Left ventricle myocardium superior (tissue), 1 donor: ENCODE measurements at places on chromosomes 6 and 20.
A peak's percentile ranks its signal among the peaks of the same experiment; 100 is the strongest.

DNA sequence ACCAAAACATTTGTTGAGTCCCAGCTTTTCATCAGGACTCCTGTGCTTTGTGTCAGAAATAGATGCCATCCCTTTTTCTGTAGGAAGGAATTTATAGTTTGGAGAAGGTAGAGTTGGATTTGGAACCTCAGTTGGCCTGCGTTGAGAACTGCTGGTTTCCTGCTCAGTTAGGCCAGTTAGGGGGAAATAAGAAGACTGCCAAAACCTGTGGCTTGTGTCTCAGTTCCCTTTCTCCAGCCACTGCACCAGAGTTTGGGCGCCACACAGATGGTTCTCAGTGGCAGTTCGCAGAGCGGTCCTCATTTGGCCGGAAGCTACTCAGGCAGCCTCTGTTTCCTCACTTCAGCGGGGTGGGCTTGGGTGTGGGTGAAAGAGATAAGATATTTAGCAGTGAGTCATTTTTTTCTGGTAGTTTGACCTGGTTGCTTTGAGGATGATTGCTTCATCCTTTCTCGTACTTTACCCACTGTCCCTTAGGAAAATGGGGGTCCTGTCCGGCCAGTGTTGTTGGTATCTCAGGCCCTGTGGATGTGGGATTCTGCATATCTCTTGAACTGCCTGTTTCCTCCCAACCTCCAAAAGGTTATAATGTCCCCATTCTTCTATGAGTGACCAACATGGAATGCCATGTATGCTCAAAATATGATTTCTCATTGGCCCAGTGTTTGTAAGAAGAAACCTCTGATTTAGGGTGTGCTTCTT, 53.7 kb downstream of the JARID2 start:
- peak; percentile 48 for DNase-seq

DNA sequence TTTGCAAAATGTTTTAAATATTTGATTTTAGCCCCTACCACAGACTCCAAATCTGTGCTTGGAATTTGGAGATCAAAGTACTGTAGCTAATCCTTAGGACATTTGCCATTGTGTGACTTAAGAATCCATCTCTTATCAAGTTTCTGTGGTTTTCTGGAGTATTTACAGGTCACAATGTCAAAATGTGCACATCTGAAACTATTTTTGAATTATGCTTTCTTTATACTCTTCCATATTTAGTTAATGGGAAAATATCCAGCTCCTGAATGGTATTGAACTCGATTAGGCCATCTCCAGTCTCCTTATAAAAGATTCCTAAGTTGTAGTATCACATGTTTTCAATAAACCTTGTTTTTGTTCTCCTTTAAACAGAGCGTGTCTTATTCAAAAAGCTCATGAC, 162.5 kb downstream of the KHDC1L start:
- DNase-seq, result no peak

DNA sequence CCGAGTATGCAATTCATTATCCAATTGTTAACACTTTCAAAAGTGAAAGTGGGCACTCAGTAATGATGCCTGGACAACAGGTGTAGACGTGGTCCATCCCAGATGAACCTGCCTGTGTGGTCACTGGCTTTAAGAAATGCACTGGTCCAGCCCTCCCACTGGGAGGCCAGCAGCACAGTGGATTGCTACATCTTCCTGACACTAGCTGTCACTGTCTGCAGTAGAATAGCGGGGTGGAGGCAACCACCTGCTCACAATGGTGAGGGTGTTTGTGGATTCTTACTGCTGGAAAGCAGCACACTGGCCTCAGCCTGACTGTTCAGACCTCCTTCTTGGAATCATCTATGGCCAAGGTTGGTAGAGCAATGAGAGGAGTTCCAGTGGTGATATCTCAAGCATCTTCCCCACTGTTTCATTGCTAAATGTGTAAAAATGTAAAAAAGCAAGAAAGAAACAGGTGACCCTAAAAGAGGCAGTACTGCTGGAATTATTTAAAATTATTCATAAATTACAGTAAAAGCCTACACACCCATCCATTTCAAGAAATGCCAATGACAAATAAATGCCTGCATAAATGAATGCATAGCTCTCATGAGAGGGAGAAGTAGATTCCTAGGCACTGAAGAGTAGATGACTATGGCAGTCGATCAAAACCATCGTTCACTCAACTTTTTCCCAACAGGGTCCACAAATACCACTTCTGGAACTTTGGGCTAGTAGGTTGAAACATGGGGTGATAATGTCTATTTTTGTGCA, 228.0 kb upstream of the PLN start:
- no peak for DNase-seq

- no peak for DNase-seq
These were observed 13.4 kb downstream of the CST3 start for GRCh38 chr20:23624324-23624691.

DNA sequence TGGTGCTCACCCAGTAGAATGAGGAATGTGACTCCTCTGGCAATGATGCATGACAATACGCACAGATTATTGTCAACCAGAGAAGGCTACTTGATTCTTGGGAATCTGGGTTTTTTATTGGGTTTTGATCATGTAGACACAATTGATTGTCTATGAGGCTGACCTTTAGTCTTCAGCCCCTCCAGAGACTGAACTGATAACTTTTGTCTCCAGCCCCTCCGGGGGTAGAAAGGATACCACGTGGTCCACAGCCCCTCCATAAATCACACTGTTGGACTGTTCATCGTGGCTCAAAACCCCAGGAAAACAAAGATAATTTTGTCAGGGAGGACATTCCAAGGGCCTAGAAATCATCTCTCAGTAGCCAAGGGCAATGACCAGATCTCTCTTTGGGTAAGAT, 57.5 kb upstream of the ADGRF5 start:
- no peak for DNase-seq

DNA sequence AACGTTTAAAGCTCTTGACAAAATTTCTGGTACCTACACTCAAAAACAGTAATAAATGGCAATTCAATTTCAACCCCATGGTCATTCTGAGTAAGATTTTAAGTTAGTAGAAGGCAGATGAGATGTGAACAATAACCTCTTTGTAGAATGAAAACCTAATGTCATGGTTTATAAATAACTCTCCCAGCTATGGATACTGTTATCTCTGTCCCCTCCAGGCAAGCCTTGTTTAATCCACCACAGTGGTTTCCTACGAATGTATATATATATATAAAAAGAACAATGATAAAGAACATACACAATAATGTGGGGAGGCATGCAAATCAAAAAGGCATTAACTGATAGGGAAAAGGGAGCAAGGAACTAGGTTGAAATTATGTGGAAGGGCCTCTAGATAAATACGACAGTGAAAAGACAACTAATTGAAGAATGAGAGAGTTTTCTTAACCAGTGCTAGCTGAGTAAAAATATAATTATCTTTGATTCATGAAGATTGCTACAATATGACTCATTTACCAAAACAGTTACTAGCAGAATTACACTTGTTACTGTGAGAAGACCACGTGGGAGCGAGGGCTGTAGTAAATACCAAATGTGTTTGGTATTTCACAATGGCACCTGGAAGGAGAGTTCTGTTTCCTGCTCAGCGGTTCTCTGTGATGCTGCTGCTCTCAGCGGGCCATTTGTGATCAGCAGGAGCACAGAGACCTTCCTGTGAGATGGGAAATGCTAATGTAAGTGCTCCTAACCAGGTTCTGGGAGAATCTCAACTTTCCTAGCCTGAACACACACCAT, 173.7 kb downstream of the MBOAT1 start:
- no peak for DNase-seq

DNA sequence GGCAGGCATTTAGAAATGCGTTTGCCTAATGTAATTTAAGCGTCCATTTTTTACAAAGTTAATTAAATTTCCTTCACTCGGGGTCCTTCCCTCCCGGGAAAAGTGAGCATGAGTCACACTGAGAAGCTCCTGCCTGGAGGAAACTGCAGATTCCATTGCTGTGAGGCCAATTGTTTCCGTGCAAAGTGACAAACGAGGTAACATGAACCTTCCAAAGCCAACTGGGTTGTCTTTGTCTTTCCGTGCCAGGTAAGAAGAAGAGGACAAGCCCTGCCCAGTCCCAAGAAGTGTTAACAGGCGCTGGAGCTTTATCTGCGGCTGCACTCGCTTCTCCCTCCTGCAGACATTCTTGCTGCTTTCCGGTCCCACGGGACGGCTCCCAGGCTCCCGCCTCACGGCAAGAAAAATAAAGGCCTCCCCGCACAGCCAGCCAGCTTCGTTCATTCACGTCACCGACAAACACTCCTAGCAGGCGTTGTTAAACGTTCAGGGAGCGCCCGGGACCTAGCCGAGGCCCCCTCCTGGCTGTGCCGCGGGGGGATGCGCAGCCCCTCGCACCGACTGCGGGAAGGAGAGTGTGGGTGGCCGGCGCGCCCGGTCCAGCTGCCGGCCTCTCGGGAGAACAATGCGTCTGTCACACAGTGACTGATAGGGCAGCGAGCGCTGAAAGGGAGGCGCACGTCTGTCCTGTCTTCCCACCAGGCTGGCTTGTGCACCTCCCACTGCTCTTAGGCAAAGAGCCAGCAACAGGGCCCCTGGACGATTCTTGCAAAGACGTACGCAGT, 61.5 kb upstream of the HDDC2 start:
- peak; percentile 79 for DNase-seq

DNA sequence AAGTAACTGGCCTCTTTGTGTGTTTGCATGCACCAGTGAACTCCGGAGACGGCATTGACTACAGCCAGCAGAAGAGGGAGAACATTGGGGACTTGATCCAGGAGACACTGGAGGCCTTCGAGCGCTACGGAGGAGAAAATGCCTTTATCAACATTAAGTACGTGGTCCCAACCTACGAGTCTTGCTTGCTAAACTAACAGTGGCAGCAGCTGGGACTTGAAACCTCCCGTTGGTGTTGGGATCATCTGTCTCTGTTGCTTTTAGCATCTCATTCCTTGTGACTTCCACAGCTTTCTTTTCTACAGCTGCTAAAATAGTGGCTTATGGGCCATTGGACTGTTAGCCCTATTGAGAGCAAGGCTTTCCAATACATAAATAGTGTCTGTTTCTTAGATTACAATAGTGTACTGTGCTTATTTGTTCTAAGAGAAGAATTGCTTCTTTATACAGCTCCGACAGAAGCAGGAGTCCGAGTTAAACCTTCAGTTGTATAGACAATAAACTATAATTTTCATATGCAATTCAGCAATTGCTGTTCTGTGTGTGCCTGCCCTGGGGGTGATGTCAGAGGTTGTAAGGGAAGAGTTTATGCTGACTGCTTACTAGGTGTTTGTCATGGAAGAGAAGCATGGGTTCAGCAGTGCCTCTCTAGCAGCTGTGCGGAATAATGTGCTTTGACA, 99.6 kb upstream of the QKI start:
- no peak for DNase-seq

GRCh38 chr20:347640-348484, 951 bp downstream of the NRSN2 start:
- peak; percentile 94 for DNase-seq

DNA sequence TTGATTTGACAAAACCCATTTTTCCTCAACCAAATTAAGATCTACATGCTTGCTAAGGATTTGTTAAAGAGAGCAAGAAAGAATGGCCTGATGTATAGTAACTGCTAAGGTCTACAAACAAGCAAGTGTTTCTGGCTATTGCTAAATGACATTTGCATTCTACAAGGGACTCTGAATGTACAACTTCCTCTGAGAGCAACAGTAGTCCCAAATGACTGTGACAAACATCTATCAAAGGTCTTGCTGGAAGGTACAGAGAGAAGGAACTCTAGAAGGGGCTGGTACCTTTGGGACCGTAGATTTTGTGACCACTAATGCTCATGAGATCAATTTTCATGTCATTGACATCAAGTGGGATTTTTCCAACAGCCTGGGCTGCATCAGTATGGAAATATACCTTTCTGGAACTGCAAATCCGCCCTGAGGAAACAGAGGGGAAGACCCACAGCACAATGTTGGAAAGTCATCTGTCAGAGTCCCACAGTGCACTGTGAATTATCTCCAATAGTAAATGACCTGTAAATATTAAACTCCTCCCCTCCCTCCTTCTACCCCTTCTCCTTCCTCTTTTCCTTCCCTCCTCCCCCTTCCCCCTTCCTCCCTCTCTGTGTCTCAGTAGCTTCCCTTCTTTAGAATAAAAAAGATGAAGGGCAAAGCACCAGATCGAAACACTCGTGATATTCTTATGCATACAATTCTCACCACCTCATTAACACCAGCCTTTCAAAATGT, 15.9 kb upstream of the CPNE1 start:
- no peak for DNase-seq

- DNase-seq, result no peak
These were observed 1.2 kb upstream of the PI3 start for GRCh38 chr20:45173522-45173921.

DNA sequence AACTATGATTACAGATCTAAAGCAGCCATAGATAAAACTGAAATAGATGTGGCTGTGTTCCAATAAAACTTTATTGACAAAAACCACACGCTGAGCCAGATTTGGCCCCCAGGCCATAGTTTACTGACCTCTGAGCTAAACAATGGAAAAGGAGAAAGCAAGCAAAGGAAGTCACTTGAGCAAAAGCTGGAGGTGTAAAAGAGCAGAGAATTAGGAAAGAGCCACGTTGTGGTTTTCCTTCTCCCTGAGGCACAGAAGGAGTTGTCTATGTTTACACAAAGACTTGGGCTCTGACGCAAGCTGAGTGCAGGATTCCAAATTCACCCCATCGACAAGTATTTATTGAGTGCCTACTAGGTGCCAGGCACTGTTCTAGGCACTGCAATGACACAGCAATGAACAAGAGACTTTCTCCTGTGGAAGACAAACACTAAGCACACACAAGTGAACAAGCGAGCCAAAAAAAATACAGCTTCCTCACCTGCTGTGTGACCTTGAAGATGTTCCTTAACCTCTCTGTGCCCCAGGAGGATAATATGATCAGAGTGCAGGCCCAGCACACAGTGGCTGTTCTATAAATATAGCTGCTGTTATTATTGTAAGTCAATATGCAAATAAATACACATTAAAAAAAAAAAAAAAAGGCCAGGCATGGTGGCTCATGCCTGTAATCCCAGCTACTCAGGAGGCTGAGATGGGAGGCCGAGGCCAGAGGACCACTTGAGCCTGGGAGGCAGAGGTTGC, 75.4 kb upstream of the PTPN1 start:
- no peak for DNase-seq

DNA sequence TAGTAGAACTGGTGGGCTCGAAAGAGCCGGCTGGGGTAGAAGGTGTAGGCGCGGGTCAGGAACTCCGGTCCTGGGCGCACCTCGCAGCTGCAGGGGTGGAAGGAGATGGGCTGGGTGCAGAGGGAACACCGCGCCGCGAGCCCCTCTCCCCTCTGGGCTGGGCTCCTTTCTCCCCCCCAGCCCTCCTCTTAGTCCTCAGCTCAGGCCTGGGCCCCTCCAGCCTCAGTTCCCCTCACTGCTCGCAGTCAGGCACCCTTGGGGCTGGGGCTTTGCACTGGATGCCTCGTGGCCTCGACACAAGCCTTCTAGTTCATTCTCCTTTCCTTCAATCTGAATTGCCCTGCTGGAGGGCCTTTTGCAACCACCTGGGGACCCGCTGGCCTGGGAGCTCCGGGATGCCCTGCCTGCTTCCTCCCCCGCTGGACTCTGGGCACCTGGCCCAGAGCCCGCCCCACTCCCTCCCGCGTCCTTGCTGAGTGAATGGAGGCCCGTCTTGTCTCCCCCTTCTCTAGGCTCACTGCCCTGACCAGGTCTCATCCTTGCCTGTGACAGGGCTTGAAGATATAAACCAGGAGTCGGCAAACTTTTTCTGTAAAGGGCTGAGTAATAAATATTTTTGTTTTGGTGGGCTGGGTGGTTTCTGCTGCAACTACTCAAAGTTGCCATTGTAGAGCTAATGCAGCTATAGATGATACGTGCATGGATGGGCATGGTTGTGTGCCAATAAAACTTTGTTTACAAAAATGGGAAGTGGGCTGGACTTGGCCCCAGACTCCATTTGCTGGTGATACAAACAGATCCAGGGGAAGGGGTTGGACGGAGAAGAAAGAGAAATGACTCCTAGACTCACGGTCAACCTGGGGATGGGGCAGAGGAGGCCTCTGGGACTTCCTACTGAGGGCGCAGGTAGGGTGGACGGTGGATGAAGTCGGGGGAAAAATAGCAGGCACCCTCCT, 47.3 kb downstream of the APCDD1L start:
- no peak for DNase-seq
